ENCODE measurements at places on chromosomes 2 and 18. TPM values are rescaled to one million over a fixed set of nuclear protein-coding genes. Genes with fewer than 3 reads are reported as not detected.

Gene CDCA7
- 31.4 TPM for total RNA-seq

Gene WDR75
- 85.3 TPM for total RNA-seq

Gene STAT4
- total RNA-seq, result 0.32 TPM

DNA sequence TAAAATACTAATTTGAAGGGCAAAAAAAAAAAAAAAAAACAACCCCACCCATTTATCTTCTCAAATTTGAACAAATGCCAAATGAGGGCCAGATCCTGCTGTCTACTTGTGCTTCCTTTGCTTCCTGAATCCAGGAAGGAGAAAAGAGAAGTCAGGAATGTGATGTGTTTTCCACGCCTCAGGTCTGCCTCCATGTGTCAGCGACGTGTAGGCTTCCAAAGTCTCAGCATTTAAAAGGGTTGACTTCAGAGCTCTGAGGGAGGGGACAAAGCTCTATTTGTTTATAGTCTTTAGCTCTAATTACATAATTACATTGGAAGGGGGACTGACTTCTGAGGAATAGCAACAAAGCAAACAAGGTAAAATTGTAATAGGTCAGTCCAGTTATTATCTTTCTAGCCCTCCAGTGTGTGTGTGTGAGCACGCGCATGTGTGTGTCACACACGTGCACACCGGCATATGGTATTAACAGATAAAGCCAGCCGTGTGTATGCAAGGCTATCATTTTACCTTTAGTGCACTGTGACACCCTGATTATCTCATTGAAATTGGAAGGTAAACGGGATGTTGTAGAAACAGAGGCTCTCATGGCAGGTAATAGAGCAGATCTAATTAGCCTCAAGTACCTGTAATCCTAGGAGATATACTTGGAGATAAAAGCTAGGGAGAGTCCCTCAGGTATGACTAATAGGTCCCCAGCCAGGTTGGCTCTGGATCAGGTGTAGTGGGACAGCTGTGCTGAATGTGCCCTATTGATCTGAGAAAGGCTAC is 911.4 kb upstream of the ZEB2 start:
- no peaks in the 10 kb centered on the region for H3K36me3 ChIP-seq
- H3K27ac ChIP-seq, result no peak overlapping the region
- H3K27me3 ChIP-seq, result no peaks in the 10 kb centered on the region
- DNase-seq, result peak; percentile 63
- H3K4me3 ChIP-seq, result no peak overlapping the region
- no peaks in the 10 kb centered on the region for H3K4me1 ChIP-seq

Measured in neural progenitor cell (in vitro differentiated cells).